Breast epithelium (tissue), 4 donors: ENCODE measurements at places on chromosomes 13 and 19. TPM values are rescaled to one million over a fixed set of nuclear protein-coding genes. Genes with fewer than 3 reads are reported as not detected.

DNA sequence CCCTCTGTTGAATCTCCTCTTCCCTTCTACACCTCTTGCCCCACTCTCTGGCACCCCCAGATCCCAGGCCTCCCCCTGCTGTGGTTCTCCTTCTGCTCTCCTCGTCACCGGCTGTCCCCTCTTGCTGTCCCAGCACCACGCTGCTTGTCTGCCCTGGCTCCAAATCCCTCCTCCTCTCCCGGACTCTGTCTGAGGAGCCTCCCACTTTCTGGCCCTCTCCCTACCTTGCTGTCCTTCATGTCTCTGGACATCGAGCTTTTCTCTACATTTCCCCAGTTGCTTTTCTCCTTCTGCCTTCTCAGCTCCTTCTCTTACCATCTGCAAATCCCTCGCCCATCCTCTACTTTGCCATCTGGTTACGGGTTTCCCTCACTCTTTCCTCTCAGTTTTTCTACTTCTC is 1.2 kb downstream of the ZNF347 start:
- no peak for DNase-seq

The TNFSF11 gene
- 0.98 TPM for total RNA-seq

GRCh38 chr13:42333613-42334328 is 61.8 kb downstream of the AKAP11 start:
- DNase-seq: no peak

GRCh38 chr19:2624537-2625091 is 77.9 kb downstream of the GNG7 start:
- no peak for DNase-seq

- no peak for DNase-seq
Observed at GRCh38 chr13:46605076-46605824, 52.3 kb downstream of the LRCH1 start.

The CYP4F3 gene
- 0.16 TPM for total RNA-seq

The CABP5 gene
- not detected for total RNA-seq

DNA sequence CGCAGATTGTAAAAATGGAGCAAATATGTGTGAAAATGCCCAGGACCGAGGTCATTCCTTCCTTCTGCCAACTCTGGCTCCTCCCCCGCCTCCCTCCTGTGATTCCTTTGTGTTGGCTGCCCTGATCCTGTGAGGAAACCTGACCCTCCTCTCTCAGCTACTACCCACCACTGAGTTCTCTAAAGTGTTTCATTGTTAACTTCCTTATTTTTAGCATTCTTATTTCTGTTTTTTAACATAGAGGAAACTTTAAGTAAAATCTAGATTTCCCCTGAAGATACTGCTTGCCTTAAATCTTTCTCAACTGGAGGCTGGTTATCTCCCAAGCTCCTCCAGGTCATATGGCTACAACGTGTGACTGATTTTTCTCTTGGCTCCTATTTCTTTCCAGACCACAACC is 21.7 kb upstream of the FBXL3 start:
- no peak for DNase-seq

The MEDAG gene
- total RNA-seq: 76.2 TPM

The KLK12 gene
- not detected for total RNA-seq

DNA sequence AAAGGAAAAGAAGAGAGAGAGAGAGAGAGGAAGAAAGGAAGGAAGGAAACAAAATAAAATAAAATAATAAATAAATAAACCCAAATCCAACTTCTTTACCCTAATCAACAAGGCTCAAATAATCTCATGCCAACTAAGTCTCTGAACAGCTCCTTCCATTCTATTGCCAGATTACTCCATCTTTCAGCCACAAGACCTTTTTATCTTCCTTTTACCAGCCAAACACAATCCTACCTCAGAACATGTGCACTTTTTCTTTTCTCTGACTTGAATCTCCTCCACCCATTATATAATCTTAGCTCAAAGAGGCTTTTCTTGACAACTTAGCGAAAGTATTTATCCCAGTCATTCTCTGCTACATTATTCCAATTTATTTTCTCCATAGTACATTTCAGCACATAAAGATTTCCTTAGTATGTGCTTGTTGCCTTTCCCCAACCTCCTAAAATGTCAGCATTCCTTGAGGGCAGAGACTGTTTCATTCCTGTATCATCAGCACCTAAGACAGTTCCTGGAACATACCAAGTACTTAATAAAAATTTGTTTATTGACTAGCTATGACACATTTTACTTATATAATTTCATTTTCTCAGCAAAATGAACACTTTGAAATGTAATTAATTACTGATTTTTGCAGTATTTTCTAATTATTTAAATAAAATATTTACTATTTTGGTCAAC is 33.5 kb upstream of the USPL1 start:
- DNase-seq: no peak

GRCh38 chr19:20664901-20665781 is 3.8 kb upstream of the ZNF626 start:
- DNase-seq: no peak

GRCh38 chr13:106479929-106480328 is 55.5 kb downstream of the EFNB2 start:
- no peak for DNase-seq

DNA sequence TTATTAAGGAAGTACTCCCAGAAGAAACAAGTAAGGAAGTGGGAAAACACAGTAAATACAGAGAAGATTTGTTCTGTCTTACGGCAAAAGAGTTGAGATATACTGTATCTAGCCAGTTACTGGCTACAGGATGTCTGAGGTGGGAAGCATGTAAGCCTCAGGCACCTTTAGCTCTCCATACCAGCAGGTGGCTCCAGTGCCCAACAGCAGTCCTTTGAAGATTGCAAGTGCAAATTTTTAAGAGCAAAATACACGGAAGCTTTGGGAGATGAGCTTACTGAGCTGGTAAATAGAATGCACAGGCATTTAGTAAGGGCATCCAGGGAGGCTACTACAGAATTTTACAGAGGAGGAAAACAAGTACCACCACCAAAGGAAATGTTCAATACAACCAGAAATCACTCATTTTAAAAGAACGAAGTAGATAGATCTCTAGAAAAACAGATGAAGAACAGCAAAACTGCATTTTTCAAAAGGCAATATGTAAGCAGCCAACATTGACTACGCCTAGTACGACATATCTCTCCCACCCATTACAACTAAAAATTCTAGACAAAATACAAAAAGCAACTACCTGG is 57.9 kb upstream of the VSTM2B start:
- no peak for DNase-seq

DNA sequence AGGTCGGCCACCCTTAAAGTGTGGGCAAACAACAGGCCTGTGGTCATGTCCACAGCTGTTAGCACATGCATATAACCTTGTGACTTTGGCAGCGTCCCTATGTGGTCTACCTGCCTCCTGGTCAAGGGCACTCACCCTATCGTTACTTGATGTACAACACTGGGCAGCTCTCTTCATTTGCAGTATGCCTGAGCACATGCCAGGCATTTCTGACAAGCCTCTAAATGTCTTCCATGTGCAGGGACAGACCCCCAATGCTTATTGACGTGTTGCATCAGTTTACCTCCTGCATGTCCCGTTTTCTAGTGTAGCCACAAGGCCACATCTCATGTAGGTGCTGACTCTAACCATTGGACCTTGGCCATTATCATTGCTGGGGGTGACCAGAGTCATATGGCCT is 731.7 kb upstream of the MIR17HG start:
- DNase-seq: no peak

DNA sequence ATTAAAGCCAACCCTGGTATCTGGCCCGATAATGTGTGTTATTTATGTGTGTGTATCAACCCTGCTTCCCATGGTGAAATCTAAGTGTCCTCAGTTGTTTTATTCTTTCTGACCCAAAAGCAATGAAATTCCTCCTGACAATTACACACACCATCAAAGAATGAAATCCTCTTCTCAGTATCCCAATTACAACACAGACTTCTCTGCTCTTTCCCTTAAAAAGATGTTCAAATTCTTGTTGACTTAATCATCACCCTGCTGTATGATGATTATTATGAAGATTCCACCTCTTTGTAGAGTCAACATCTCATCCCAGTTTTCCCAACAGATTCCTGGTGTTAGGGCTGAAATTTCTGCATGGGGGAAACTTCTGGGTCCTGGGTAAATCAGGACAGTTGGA is 8.9 kb upstream of the TRPC4 start:
- DNase-seq: no peak

DNA sequence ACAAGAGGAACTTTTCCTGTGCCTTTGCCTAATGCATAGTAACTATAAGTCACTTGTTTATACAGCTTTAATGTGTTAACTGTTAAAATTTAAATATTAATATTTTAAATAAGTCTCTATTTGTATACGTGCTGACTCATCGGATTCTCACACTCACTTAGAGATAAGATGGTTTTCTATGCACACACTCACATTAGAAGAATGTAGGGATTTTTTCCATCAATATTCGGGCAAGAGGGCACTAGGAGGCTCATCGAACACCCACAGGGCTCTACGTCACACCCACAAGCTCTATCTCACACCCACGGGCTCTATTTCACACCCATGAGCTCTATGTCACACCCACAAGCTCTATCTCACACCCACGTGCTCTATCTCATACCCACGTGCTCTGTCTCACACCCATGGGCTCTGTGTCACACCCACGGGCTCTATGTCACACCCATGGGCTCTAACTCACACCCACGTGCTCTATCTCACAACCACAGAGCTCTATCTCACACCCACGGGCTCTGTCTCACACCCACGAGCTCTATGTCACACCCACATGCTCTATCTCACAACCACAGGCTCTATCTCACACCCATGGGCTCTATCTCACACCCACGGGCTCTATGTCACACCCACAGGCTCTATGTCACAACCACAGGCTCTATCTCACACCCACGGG is 73.4 kb downstream of the COL4A2 start:
- no peak for DNase-seq

DNA sequence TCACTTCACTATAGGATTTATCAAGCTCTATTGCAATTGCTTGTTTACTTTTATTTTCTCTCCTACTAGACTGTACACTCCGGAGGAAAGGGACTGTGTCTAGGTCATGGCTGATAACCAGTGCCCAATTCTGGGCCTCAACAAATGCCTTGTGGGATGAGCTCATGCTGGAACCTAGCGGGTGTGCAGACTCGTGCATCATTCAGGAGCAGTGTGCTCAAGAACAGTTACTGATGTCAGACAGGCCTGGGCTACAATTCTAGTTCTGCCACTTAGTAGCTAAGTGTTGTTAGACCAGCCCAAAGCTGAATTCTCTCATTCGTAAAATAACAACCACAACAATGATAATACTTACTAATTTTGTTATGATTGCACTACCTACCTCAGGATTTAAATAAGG is 95.4 kb downstream of the CYSLTR2 start:
- no peak for DNase-seq

The RINL gene
- 13.0 TPM for total RNA-seq

DNA sequence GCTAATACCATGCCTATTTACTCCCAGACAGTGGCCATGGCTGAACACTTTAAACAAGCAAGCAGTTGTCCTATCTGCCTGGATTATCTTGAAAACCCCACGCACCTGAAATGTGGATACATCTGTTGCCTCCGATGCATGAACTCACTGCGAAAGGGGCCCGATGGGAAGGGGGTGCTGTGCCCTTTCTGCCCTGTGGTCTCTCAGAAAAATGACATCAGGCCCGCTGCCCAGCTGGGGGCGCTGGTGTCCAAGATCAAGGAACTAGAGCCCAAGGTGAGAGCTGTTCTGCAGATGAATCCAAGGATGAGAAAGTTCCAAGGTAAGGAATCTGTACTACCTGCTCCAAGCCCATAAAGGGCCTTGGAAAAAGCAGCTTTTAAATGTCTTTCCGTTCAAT is 8.6 kb downstream of the RFPL4AL1 start:
- DNase-seq: no peak

The SHISA2 gene
- total RNA-seq: 43.8 TPM

DNA sequence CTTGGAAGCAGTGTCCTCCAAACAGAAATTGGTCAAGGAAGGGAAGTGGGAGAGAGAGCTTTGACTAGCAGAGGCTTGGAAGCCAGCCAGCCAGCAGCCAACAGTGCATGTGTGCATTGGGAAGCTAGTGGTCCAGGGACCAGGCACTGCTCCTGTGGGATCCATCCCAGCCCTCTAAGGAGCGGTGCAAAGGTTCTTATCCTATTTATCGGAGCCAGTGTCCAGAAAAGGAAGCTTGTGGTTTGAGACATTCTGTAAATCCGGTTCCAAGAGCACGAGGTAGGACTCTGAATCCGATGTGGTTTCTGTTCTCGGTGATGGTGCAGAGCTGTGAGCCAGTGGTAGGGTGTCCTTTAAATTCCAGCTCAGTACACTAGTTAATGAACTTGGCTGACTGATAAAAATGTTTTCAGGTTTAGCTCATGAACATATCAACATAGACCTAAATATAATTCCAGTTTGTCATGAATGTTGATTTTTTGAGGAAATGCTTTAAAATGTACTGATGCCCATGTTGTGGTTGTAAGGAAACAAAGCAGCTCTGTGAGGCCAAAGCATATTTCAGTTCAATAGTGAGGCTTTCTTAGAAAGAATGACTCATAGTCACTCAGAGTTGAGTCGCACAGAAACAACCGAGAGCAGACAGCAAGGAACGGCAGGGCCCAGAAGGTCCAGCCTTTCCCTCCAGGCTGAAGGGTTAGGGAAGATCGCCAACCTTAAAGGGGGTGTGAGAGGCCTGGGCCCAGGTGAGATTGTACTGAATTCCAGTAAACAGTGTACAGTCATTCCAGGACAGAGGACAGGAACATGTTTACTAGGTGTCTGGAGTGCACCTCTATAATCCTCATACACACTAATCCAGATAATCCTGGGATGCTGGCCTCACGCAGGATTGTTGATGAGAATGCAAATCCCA is 21.5 kb upstream of the GARRE1 start:
- DNase-seq: no peak

DNA sequence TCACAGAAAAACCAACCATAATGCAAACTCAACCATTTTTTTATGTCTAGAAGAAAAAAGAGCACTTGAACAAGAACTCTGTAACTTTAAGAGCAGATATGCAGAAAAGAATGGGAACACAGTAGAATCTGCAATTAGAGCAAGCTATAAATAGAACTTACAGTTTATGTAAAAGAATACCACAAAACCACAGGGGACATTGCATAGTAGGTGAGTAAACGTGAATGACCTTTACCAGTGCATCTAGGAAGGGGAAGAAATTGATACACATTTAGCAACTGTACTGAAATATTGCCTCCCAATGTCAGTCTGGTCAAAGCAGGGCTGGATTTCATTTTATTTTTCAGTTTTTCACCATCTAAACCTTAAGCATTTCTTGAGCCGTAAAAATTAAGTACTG is 242.2 kb upstream of the EDNRB start:
- no peak for DNase-seq

DNA sequence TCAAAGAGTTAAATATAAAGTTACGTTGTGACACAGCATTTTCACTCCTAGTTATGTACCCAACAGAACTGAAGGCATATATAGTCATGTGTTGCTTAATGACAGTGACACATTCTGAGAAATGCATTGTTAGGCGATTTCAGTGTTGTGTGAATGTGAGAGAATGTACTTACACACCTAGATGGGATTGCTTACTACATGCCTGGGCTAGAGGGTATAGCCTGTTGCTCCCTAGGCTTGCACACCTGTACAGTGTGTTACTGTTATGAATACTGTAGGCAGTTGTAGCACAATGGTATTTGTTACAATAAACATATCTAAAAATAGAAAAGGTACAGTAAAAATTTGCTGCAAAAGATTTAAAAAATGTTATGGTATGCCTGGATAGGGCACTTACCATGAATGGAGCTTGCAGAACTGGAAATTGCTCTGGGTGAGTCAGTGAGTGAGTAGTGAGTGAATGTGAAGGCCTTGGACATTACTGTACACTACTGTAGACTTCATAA is 89.2 kb downstream of the DHRS12 start:
- DNase-seq: no peak
